DMS53 (cell line): ENCODE measurements at places on chromosomes 1 and 21.
A peak's percentile ranks its signal among the peaks of the same experiment; 100 is the strongest.

DNA sequence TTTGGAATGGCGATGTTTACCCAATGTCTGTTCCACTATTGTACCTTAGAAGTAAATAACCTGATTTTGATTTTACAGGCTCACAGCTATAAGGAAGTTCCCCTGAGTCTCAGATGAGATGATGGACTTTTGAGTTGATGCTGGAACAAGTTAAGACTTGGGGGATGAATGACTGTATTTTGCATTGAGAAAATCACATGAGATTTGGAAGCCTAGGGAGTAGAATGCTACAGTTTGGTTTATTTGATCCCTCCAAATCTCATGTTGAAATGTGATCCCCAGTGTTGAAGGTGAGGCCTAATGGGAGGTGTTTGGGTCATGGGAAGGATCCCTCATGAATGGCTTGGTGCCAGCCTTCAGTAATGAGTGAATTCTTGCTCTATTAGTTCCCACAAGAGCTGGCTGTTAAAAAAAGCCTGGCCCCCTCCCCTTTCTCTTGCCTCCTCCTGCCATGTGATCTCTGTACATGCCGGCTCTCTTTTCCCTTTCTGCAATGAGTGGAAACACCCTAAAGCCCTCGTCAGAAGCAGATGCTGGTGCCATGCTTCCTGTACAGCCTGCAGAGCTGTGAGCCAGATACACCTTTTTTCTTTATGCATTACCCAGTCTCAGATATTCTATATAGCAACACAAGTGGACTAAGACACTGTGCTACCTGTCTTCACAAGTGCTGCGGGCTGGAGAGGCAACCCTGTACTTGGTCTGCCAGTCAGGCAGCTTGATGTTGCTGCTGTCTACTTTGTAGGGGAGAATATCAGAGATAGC is 77.0 kb upstream of the TLR5 start:
- no peak for DNase-seq

DNA sequence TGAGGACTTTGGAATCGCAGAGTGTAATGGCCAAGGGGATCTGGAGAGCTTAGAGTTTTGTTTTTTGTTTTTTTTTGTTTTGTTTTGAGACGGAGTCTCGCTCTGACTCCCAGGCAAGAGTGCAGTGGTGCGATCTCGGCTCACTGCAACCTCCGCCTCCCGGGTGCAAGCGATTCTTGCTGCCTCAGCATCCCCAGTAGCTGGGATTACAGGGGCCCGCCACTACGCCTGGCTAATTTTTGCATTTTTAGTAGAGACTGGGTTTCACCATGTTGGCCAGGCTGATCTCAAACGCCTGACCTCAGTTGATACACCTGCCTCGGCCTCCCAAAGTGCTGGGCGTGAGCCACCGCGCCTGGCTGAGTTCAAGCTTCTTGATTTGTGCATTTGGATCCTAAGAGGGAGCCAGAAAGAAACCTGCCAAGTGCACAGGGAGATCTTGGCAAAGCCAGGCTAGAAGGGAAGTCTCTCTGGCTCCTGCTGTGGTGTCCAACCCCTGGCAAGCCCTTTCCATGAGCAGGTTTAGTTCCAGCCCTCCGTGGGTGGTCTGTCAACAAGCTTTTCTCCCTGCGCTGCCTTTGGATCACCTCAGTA is 852 bp downstream of the FAAH start:
- peak; percentile 45 for DNase-seq

DNA sequence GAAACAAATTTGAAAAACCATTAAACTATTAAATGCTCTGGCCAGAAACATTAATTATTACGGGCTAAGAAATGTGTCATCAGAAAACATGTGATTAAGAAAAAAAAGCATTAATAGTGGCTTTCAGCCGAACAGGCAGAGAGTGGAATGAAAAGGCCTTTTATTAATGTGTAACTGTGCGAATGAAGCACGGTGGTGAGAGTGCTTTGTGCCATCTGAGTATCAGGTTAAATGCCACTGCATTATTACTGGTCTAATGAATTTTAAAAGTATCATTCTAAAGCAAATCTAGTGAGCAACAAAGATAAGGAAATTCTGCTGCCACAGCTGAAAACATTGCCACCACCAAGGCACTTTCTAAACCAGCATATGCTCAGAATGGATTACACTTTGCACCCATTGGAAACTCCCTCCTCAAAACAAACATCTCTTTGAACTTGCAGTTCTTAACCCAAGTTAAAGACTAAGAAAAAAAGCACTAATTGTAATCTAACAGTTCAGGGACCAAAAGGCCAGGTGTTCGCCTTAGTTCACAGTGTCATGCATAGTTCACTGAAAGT is 30.0 kb upstream of the SSX2IP start:
- DNase-seq, result no peak

- DNase-seq, result no peak
These were observed 74.2 kb upstream of the MACF1 start for GRCh38 chr1:39130325-39130724.

DNA sequence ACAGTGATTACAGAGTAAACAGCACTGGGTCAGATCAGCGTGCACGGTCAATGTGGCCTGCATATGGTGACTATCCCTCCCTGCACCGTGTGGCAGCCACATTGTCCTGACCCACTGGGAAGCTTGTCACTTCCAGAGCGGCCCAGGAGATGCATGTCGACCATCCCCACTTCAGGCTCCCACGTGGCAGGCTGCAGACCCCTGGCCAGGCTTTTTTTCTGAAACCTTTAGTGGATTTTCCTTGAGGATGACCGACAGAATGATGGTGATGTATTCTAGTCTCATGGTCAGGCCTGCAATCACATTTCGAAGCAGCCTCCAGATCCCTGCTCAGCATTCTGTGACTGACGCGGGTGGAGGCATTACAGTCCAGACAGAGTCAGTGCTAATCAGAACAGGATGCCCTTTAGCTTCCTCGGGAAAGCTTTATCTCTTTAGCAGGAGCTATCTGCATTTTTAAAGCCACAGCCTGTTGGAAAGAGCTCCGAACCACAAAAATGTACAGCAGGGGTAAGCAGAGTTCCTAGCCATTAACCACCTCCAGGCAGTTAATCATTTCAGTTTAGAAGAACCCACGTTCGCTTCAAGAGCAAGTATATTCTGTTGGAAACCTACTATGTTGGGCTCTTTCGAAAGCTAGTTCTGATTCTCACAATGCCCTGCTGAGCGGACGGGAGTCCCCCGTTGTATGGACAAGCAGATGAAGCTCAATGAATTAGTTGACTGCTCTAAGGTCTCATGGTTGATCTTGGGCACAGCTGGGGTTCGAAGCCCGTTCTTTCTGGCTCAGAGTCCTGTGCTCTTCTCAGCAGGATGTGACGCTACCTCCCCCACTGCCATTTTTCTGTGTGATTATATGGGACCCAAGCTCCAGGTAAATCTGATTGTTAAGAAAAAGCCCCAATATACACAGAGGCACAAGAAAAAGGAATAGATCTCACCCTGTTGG is 56.5 kb downstream of the IRF2BP2 start:
- DNase-seq, result no peak

- peak; percentile 90 for DNase-seq
These were observed 41.7 kb downstream of the EPB41 start for GRCh38 chr1:28956038-28956464.

DNA sequence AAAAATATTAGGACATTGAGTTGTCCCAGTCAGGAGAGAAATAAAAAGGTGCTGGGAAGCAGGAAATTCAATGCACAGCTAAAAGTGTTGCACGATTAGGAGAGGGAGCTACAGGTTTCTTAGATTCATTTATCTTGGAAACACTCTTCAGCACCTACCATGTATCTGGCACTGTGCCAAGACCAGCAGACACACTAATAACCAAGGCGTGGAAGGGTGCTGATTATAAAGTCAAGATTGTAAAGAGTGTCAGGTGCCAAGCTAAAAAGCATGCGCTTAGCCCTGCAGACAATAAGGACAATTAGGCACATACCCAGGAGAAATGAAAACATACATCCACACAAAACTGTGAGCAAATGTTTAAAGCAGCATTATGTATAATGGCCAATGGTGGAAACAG is 129.9 kb downstream of the DSCAM start:
- DNase-seq, result no peak

DNA sequence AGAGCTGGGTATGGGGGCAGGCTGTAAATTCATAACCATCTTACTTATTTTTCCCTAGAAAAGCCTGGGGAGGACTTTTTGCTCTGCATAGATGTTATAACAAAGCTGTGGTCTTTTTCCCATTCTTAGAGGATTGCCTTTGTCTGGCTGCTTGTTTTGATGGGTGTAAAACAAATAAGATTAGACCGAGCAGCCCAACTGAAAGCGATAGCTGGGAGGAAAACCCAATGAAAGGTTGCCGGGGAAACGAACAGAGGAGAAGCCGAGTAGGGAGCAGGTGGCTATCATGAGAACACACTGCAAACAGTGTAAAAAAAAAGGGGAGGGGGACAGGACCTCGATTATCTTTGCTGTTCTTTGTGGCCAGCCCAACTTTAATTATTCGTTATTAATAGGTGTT is 1.9 kb downstream of the ELAVL4 start:
- peak; percentile 98 for DNase-seq
